ENCODE measurements at places on chromosomes 7 and 10. TPM values are rescaled to one million over a fixed set of nuclear protein-coding genes. Genes with fewer than 3 reads are reported as not detected.

Gene ZNF655
- total RNA-seq, result 107 TPM

- DNase-seq, result peak; percentile 88
These were observed 29.6 kb downstream of the SKIDA1 start for GRCh38 chr10:21495752-21496342.

Gene NRG3
- not detected for total RNA-seq

Gene SLIT1
- not detected for total RNA-seq

- DNase-seq, result no peak
These were observed 657.6 kb downstream of the PARD3 start for GRCh38 chr10:34157501-34157900.

Gene DNA2
- total RNA-seq, result 23.9 TPM

DNA sequence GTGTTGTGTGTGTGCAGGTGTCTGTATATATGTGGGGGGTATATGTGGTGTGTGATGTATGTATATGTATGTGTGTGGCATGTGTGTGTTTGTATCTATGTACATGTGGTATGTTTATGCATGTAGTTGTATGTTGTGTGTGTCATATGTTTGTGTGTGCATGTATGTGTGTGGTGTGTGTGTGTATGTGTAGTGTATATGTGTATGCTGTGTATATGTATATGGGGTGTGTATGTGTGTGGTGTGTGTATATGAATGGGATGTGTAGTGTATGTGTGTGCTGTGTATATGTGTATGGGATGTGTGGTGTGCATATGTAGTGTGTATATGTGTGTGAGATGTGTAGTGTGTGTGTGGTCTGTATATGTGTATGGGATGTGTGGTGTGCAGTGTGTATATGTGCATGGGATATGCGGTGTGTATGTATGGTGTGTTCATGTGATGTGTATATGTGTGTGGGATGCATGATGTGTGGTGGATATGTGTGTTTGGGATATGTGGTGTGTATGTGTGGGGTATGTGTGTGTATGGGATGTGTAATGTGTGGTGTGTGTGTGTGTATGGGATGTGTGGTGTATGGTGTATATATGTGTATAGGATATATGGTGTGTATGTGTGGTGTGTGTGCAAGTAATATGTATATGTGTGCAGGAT is 30.0 kb downstream of the IKZF1 start:
- no peak for DNase-seq

Gene RPEL1
- not detected for total RNA-seq

DNA sequence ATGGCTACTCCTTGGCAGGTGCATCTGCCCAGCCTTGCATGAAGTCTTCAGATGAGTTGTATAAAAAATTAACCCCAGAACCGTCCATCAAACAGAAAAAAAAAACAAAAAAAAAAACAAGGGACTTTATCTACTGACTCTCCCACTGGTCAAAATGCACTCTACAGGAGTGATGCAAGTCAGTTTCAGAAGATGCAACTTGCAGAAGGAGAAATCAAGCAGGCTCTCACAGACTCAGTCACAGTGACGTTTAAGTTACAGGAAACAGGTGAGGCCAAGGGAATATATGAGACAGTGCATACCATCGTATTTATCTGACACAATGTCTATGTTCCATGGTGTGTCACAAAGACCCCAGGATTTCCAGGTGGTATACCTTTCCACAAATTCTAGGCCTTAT is 17.5 kb upstream of the PRPS1L1 start:
- DNase-seq, result no peak

Gene UNCX
- total RNA-seq, result not detected

- peak; percentile 37 for DNase-seq
These were observed 313.1 kb downstream of the CALN1 start for GRCh38 chr7:72098807-72099580.

DNA sequence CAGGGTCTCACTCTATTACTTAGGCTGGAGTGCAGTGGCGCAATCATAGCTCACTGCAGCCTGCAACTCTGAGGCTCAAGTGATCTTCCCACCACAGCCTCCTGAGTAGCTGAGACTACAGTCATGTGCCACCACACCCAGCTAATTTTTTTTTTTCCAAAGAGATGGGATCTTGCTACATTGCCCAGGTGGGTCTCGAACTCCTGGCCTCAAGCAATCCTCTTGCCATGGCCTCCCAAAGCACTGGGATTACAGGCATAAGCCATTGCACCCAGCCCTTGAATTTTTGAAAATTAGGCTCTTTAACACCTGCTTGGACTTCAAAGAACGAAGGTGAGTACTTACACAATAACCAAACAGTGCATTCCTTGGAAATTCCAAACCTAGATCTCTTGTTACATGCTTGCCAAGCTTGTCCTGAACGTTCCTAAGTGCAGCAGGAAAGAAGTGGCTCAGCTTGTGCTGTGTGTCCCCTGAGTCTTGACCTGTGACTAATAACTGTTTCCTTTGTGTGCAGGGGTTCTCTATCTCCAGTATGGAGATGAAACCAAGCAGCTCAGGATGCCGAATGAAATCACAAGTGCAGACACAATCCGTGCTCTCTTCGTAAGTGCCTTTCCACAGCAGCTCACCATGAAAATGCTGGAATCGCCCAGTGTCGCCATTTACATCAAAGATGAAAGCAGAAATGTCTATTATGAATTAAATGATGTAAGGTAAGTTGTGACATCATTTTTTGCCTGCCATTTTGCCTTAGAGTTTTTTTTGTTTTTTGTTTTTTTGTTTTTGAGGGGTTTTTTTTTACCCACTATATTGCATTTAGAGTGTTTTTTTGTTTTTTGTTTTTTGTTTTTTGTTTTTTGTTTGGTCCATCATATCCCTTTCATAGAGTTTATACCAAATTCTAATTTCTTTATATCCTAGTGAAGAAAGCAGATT is 223.8 kb downstream of the KIAA1217 start:
- DNase-seq, result no peak

- DNase-seq, result no peak
These were observed 125.7 kb downstream of the TEX36 start for GRCh38 chr10:125557311-125557710.

Gene ZMYND11
- 88.5 TPM for total RNA-seq

- DNase-seq, result no peak
These were observed 544.3 kb downstream of the TCERG1L start for GRCh38 chr10:130767116-130767730.

- peak; percentile 77 for DNase-seq
These were observed 6.2 kb upstream of the RRP12 start for GRCh38 chr10:97407211-97407951.

Gene CC2D2B
- not detected for total RNA-seq

GRCh38 chr10:119634219-119634544 is 17.0 kb upstream of the BAG3 start:
- no peak for DNase-seq

- DNase-seq, result no peak
These were observed 24.3 kb downstream of the PDZD8 start for GRCh38 chr10:117350909-117351308.

DNA sequence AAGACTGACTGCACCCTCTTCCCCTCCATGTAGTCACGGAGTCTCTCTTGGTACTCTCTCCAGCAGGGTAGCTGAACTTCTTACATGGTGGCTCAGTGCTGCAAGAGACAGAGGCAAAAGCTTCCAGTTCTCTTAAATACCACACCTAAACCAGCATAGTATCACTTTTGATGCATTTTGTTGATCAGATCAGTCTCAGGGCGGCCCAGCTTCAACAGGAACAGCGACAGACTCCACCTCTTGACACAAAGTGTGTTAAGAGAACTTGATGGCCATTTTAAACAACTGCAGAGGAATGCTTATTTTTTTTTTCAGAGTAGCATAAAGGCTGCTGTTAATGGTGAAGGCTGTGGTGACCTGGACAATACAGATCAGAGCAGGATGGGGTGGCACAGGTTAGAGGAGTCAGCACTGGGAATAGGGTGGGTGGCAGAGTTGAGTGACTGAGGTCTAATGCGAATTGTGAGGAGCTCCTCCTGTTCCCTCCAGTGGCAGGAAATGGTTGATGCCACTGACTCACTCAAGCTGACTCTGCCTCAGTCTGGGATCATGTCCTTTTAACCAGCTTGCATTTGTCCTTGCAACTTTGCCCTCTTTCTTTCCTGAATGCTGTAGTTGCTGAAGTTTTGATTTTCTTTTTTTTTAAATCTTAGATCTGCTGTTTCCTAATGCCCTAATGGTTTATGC is 17.3 kb downstream of the MGAM start:
- no peak for DNase-seq

Gene AGR2
- not detected for total RNA-seq

Gene PON1
- not detected for total RNA-seq

Gene CCDC172
- total RNA-seq, result not detected

DNA sequence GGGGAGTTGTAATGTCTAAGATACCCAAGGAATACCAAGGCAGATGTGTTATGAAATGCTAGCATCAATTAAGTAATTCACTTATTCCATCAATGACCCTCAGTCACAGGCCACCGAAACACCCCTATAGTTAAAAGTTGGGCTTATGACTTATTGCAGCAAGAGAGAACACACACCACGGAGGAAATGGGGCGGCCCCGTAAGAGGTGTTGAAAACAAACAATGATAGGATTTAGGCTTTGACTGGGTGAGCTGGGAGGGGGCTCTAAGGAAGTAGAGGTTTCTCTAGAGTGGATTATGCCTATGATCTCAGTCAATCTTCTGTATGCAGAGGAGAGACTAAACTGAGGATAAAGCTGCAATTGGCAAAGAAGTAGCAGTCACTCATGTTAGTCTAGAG is 45.4 kb upstream of the PRKCQ start:
- DNase-seq, result no peak

GRCh38 chr7:157568106-157568769 is 231.4 kb downstream of the DNAJB6 start:
- no peak for DNase-seq

- DNase-seq, result no peak
These were observed 245.6 kb downstream of the SLC25A13 start for GRCh38 chr7:96076350-96076707.

DNA sequence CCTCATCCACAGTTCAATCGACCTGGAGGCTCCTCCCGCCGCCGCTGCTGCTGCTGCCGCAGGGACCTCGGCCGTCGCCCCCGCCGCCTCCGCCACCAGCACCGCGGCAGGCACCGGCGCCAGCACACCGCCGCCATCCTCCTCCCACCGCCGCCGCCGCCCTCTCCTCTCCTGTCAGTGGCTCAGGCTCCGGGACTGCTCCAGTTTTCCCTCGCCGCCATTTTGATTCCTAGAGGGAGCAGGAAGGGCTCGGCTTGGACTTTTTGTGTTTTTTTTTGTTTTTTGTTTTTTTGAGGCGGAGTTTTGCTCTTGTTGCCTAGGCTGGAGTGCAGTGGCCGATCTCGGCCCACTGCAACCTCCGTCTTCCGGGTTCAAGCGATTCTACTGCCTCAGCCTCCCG is 3.0 kb upstream of the MCM10 start:
- DNase-seq, result no peak

- peak; percentile 4 for DNase-seq
These were observed 404.5 kb downstream of the ADRA2A start for GRCh38 chr10:111481261-111481826.

GRCh38 chr7:134865001-134865845 is 85.8 kb downstream of the CALD1 start:
- DNase-seq, result peak; percentile 31

Gene ARHGEF35
- total RNA-seq, result not detected

DNA sequence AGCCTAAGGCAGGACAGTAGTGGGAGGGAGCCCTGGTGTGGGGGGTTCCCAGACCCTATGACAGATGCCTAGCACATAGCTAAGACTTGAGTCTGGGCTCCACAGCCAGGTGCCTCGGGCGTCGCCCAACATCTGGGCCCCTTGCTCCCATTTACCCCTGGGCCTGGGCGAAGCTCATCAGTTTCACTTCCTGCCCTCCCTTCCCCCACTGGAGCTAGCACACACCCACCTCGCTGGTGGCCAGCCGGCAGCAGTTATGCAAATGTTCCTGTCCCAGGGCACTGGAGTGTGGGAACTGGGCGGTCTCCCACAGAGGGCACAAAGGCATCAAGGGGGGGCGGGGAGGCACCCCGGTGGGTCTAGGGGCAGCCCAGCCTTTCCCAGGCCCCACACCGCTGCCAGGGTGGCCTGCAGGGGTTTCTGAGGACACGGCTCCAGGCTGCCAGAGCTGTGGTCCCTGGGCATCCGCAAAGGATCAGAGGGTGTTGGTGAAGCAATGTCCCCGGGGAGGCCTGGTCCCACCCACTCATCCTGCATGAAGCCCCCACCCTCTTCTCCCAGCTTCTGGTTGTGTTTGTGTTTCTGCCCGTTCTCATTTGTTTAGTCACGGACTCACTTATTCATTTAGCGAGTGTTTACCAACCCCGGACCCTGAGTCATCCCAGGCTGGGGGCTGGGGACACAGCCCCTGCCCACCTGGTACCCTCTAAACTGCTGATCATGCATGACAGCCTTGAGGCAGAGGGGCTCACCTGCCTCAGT is 20.4 kb downstream of the SH2B2 start:
- DNase-seq, result peak; percentile 100

DNA sequence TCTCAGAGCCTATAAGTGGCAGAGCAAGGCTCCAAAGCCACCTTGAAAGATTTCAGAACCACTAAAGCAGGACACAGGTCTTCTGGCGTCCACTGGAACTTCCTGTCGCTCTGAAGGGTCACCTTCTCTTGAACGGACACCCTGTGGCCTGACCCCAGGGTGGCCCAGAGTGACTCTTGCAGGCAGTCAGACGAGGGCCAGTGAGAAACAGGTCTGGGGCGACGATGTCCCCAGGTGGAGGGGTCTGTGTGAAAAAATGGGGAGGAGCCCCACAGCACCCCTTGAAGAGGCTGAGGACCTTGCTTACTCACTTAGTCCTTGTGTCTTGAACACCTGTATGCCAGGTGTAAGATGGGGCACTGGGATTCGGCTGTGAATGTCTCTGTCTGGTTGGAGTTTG is 946 bp upstream of the RASGEF1A start:
- no peak for DNase-seq

- no peak for DNase-seq
These were observed 131.9 kb downstream of the SDK1 start for GRCh38 chr7:3432911-3433310.

Gene CLIP2
- total RNA-seq, result 18.3 TPM

GRCh38 chr10:44352316-44353127 is 32.4 kb downstream of the CXCL12 start:
- DNase-seq, result no peak

- DNase-seq, result peak; percentile 90
These were observed 174.8 kb downstream of the KIAA1217 start for GRCh38 chr10:24383681-24384106.
